ENCODE measurements at places on chromosomes 4 and X. TPM values are rescaled to one million over a fixed set of nuclear protein-coding genes. Genes with fewer than 3 reads are reported as not detected.
A peak's percentile ranks its signal among the peaks of the same experiment; 100 is the strongest.

GRCh38 chr4:10153161-10153560 is 36.6 kb upstream of the WDR1 start:
- no peak for DNase-seq

DNA sequence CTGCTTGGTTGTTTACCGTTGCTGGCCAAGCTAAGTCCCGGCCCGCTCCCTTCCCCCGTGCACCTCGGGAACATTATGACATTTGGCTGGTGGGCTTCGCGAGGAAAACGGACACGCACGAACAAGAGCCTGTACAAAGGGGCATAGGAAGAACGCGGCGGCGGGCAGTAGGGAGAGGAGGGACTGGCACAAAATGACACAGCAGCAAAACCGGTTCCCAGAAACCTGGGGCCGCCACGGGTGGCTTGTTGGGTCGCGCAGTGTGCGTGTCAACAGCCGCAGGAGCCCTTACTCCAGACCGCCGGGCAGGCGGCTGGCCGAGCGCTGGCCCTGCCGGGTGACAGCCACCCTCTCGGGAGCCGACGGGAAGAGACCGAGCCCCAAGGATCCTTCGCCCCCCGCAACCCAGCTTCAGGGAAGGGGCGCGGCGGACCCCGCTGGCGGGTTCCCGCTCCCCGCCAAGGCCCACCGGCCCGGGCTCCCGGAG is 1.6 kb upstream of the LIN54 start:
- no peak for DNase-seq

GRCh38 chr4:184358521-184359232 is 115.7 kb downstream of the IRF2 start:
- no peak for DNase-seq

DNA sequence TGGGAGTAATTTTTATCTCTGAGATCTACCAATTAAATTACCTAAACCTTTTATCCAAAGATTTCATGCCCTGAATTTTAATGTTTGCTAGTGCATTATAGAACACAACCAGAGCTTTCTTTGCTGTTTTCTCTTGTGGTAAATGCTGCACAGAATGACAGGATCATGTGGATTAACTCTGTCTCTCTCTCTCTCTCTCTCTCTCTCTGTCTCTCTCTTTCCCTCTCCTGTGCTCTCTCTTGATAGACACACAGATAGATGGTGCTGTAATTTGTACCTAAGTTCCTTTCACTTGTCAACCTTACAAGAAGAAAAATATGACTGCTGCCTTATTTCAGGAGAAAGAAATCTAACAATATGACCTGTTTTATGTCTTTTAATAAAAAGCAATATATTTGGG is 211.2 kb upstream of the WDFY3 start:
- DNase-seq, result no peak

- DNase-seq, result no peak
These were observed 66.3 kb downstream of the SRPX start for GRCh38 chrX:38154340-38154739.

- no peak for DNase-seq
These were observed 6.6 kb downstream of the SYN1 start for GRCh38 chrX:47613082-47613481.

- DNase-seq, result no peak
These were observed 137.2 kb upstream of the ESX1 start for GRCh38 chrX:104391906-104392305.

The SPIN2A gene
- total RNA-seq, result not detected

The ETDA gene
- total RNA-seq, result not detected

The CCDC158 gene
- 1.7 TPM for total RNA-seq

The UBE2A gene
- total RNA-seq, result 38.7 TPM

DNA sequence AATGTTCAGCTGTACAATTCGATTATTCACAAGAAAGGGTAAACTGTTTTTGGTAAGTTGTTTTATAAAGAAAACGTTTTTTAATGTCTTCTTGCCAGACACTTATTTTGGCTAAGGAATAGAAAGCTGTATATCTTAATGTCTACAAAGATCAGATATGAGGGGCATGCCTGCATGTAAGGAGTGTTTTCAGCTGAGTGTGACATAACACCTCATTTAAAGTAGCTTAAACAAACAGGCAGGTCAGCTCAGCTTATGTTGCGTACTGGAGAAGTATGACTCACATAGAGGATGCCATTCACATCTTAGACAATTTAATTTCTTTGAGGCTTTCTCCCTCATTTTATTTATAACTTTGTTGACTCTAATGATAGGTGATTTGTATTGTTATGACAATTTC is 30.4 kb downstream of the LAMTOR3 start:
- DNase-seq, result peak; percentile 57

- DNase-seq, result no peak
These were observed 123.6 kb upstream of the MID1 start for GRCh38 chrX:10744007-10744406.

- DNase-seq, result peak; percentile 68
These were observed 28.9 kb upstream of the MTMR1 start for GRCh38 chrX:150664290-150664689.

DNA sequence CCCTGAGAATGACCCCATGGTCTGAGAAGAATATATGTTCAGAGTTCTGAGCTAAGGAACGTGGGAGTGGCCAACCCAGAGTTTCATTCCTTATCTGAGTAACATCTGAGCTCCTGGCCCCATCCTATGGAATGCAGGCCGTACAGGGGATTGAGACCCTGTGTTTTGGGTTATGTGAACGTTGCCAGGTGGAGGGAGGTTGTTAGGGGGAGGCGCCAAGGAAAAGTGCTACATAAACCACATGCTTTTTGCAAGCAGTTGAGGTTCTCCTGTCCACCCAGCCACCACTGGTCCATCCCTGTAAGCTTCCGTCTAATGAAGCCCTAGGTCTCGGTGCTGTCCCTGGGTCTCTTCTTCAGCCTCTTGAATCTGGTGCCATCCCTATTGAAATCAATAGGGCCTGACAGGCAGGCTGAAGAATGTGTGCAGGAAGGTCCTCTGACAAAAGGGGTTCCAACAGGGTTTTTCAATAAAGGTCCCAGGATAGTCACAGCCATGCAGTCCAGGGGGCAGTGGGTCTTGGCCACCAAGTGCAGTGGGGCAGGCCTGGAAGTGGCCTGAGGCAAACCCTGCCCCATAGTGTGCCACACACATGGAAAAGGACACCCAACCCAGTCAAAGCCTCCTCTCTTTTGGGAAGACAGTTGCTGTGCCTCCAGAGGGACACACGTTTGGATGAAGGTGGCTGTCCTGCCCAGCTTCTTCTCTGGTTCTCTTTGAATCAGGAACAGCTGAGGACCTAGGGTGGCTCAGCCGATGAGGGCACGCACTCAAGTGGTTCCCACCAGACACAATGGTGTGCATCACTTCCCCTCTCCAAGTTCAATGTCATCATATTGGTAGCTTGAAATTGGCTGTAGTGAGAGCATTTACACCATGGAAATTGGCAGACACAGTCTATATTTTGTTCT is 53.5 kb downstream of the HTRA3 start:
- no peak for DNase-seq

- DNase-seq, result no peak
These were observed 29.2 kb downstream of the CLDN2 start for GRCh38 chrX:106949366-106949765.

Measured in renal cortical epithelial cell (primary cell).